ENCODE measurements at places on chromosomes 13 and 19.
A peak's percentile ranks its signal among the peaks of the same experiment; 100 is the strongest.

- DNase-seq, result no peak
Observed at GRCh38 chr19:50510700-50511068, 307 bp downstream of the JOSD2 start.

DNA sequence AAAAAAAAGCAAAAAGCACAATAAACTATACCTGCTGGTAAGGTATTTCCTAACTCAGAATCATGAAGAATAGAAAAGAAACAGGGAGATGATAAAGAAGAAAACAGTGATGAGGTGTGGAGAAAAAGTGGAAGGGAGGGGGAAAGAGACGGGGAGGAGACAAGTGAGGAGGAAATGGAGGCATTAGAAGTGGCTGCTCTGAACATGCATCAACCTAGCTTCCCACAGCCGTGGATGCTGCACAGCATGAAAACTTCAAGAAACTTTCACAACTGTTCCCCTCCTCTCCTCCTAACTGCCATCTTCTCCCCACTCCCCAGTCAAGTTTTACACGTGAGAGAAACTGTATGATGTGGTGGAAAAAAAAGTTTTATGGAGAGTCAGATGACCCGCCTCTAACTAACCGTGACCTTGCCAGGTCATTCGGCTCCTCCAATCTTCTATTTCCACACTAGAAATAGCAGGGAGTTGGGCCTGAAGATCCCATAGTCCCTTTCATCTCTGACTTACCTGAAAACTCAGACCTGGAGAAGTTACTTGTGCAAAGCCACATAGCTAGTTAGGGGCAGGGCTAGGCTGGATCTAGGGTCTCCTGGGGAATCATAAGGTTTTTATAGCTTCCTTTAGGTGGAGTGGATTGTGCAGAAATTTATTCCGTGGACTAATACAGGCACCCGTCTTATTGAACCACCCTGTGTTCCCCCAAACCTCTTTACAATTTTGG lies 461.9 kb downstream of the KLF5 start:
- DNase-seq, result no peak

DNA sequence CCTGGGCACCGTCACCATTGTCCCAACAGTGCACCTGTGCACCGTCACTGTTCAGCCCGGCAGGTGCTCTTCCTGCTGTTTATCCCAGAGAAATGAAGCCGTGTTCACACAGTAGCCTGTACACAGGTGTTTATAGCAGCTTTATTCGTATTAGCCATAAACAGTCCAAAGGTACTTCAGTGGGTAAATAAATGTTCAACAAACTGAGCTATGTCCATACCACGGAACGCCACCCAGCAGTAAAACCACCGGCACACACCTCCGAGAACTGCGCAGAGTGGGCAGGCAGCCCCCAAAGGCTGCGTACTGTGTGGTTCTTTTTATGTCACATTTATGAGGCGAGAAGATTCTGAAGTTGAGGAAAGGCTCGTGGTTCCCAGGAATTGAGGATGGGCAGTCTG lies 44.9 kb upstream of the DCUN1D2 start:
- DNase-seq, result no peak

- DNase-seq, result no peak
Observed at GRCh38 chr13:112767506-112768471, 78.0 kb downstream of the ATP11A start.

- no peak for DNase-seq
Observed at GRCh38 chr13:109919715-109920375, 133.5 kb upstream of the IRS2 start.

DNA sequence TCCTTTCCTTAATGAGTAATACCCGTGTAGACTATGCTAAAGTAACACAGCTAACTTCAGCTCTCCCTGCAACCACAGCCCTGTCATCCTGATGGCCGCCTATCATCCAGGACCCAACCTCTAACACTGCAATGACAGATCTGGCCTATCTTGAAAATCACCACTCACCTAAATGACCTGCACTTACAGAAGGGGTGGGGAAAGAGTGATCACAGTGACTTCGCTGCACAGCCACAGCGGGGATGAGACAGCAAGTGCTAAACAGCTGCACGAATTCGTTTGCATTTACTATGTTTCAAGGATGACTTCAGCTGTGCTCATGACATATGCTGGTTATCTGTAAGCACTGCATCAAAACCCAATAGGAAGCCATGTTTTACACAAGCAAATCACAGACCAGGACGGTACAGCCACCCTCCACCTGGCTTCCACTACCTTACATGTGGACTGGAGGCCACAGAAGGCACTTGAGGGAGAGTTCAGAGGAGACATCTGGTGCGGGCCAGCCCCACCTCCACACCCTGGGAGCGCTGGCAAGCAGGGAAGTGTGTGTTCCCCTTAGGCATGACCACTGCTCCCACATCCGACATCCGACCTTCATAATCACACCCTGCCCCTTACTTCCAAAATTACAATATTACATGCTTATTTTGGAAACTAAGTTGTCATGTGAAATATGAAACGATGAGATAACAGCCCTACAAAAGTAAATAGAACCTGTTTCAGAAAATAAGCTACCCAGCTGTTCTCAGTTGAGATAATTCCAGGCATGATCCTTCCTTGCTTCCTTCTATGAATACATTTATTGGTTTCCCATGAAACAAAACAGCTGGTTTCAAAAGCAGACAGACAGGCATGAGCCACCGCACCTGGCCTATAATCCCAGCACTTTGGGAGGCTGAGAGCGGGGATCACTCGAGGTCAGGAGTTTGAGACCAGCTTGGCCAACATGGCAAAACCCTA lies 95.7 kb downstream of the STK24 start:
- DNase-seq, result no peak

- DNase-seq, result peak; percentile 12
Observed at GRCh38 chr13:101751488-101751887, 299.0 kb downstream of the ITGBL1 start.

DNA sequence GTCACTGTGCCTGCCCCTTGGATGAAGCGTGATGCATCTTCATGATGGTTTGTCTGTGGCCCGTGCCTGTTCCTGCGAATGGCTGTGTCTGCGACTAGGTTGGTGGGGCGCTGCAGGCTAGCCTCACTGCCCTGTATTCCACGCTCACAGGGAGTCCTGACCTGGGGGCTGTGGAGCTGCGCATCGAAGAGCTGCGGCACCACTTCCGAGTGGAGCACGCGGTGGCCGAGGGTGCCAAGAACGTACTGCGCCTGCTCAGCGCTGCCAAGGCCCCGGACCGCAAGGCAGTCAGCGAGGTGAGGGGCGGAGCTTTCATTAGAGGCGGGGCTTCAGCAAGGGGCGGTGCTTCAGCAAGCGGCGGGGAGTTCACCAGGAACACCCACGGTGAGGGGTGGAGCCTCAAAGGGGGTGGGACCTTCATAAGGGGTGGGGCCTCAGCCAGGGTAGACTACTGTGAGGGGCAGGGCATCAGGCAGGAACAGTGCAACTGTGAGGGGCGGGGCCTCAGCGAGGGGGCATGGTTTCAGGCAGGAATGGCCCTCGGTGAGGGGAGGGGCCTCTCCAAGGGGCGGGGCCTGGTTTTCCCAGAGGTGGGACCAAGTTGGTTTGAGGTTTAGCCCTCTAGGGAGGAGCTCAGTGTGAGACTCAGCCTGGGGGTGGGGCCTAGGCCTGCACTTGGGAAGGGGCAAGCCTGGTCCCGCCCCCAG lies 17.2 kb downstream of the PKN1 start:
- DNase-seq, result peak; percentile 96

GRCh38 chr13:33932769-33933406 lies 114.9 kb downstream of the RFC3 start:
- DNase-seq, result no peak

GRCh38 chr19:30968210-30968609 lies 381.0 kb downstream of the TSHZ3 start:
- peak; percentile 17 for DNase-seq

DNA sequence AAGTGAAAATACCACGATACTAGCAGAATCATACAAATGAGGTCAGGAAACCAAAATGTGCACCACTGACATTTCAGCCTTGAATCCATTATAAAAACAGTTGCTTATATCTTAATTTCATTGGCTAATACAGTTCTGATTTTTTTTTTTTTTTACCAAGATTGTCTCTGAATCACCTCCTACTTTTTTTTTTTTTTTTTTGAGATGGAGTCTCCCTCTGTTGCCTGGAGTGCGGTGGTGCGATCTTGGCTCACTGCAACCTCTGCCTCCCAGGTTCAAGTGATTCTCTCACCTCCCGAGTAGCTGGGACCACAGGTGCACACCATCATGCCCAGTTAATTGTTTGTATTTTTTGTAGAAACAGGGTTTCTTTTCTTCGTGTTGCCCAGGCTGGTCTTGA lies 270.2 kb downstream of the LMO7 start:
- no peak for DNase-seq

DNA sequence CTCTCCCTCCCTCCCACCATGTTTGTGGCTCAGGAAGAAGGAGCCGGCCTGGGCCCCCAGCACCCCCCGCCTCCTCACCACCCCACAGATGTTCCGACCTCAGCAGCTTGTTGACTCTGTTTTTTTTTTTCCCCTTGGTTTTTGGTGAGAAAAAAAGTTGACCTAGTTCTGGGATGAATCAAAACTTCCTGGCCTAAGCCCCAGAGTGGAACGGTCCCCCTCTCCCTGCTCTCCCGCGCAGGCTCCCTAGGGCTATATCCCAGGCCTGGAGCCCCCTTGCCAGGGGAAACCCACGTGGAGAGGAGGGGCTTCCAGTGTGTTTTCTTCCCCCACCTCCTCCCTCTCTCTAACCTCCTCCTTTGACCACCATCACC lies 4.0 kb downstream of the COL5A3 start:
- no peak for DNase-seq

DNA sequence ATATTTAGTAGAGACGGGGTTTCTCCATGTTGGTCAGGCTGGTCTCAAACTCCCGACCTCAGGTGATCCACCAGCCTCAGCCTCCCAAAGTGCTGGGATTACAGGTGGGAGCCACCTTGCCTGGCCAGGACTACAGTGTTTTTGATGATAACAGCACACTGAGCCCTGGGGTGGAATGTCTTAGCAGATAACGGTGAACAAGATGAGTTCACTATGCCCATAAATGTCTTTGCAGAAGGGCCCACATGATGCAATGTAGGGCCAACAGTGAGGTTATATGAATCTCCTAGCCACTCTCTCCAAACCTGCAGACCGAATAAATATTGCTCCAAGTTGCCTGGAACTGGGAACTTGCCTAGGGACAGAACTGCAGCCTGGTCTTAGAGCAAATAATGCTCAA lies 235.1 kb downstream of the COG6 start:
- no peak for DNase-seq

DNA sequence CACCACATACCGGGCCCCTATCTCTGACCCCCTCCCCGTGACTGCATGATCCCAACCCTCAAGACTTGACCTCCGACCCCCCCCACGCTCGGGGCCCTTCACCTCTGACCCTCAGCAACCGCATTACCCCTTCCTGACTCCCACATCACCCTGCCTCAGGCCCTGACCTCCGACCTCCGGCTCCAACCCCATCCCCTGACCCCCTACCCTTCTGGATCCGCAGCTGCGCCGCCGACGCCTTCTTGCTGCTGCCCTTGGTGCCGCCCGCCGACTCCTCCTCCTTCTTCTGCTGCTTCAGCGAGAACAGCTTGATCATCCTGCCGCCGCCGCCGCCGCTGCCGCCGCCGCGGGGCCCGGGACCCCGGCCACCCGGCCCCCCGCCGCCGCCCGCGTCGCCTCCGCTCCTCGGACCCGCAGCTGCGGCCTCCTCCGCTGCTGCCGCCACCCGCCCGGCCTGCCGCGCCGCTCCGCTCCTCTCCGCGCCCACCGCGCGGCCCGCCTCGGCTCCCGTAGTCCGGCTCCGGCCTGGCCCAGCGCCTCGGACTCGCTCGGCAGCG lies at the start of gene UBE2M:
Gene UBE2M (minus strand): TSS at position 546 of the 557 bp plus-strand sequence. CDS start 230 bp downstream, at position 316.
- peak; percentile 85 for DNase-seq

- peak; percentile 60 for DNase-seq
Observed at GRCh38 chr19:46515879-46516350, 20.2 kb upstream of the PNMA8B start.

- no peak for DNase-seq
Observed at GRCh38 chr19:47422417-47423163, 3.3 kb upstream of the MEIS3 start.

DNA sequence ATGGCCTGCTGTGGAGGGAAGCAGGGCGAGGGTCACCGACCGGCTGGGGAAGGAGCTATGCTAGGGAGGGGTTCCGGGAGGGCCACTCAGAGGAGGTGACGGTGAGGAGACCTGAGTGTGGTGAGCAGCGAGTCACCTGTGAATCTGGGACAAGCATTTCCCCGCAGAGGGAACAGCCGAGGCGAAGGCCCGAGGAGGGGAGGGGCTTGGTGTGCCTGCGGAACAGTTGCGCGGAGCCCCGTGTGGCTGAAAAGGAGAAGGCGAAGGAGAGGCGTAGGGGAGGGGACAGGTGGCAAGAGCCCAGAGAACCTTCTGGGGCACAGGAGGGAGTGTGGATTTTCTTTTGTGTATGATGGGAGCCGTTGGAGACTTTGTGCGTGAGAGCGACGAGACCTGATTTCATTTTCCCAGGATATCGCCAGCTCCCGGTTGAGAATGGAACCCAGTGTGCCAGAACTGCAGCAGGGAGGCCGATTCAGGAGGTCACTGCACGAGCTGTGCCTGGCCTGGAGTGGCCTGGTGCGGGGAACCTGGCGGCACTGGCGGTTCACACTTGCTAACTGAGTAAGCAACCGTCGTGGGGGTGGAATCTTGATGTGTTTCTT lies 117.7 kb upstream of the ZNF507 start:
- no peak for DNase-seq

GRCh38 chr19:33399745-33400681 lies 26.5 kb downstream of the CEBPG start:
- DNase-seq, result no peak

GRCh38 chr13:33639158-33639557 lies 178.8 kb upstream of the RFC3 start:
- no peak for DNase-seq

- no peak for DNase-seq
Observed at GRCh38 chr13:33556828-33557227, 261.1 kb upstream of the RFC3 start.

GRCh38 chr13:102609696-102610095 lies 12.9 kb downstream of the TPP2 start:
- DNase-seq, result no peak

DNA sequence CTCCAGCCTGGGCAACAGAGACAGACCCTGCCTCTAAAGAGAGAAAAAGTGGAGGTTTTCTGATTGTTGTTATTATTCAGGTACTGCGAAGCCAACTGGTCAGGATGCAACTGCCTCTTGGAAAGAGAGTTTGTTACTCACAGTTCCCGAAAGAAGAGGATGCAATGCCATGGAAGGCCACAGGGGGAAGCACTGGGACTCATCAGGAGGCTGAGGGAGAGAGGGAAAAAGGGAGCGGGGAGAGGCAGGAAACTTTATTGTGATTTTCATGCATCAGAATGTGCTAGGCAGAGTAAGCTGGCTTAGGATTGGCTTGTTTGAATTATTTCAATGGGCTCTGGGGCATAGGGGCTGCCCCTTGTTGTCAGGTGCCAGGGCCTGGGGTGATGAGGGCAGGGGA lies 27.6 kb downstream of the MYO9B start:
- peak; percentile 19 for DNase-seq

Data from COLO829 (cell line).